ENCODE measurements at places on chromosomes 2 and 18. TPM values are rescaled to one million over a fixed set of nuclear protein-coding genes. Genes with fewer than 3 reads are reported as not detected.

Gene RAX
- not detected for total RNA-seq

Gene ALPG
- total RNA-seq: not detected

Gene SLC8A1
- 1.3 TPM for total RNA-seq

Gene NCKAP5
- 0.15 TPM for total RNA-seq

Gene RNASEH1
- 24.8 TPM for total RNA-seq

DNA sequence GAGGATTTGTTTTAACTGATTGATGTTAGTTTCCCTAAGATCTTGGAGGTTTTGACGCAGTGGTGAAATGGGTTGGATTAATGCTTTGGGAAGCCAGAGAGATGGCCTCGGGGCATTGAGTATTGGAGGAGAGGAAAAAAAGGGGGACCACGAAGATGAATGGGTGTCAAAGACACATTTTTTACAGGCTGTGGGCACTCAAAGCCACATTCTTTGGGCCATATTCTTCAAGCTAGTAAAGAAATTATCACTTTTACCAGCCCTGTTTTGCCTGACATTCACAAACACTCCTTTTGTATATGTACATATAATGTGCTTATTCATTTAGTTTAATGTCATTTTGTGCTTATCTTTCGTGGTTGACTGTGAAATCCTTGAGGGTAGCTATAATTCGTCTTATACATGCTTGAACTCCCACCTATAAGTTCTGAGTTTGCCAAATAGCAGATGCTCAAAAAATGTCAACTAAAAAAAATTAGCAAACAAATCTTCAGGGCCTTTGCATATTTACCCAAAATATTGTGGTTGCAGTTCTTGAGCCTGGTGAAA, 146.3 kb downstream of the ARL6IP6 start:
- H3K4me1 ChIP-seq: no peaks in the 10 kb centered on the region
- H3K27me3 ChIP-seq: no peaks in the 10 kb centered on the region
- no peak for DNase-seq
- H3K27ac ChIP-seq: no peak overlapping the region

- no peak overlapping the region for H3K27ac ChIP-seq
- H3K36me3 ChIP-seq: no peaks in the 10 kb centered on the region
- no peaks in the 10 kb centered on the region for H3K27me3 ChIP-seq
- H3K4me3 ChIP-seq: no peak overlapping the region
These were observed 27.6 kb downstream of the GALNT3 start for GRCh38 chr2:165766326-165766927.

- no peak overlapping the region for H3K27ac ChIP-seq
- no peak for DNase-seq
- H3K4me3 ChIP-seq: no peak overlapping the region
- H3K4me1 ChIP-seq: no peaks in the 10 kb centered on the region
- H3K36me3 ChIP-seq: no peaks in the 10 kb centered on the region
- no peaks in the 10 kb centered on the region for H3K27me3 ChIP-seq
These were observed 742.6 kb upstream of the HS6ST1 start for GRCh38 chr2:129061069-129061768.

DNA sequence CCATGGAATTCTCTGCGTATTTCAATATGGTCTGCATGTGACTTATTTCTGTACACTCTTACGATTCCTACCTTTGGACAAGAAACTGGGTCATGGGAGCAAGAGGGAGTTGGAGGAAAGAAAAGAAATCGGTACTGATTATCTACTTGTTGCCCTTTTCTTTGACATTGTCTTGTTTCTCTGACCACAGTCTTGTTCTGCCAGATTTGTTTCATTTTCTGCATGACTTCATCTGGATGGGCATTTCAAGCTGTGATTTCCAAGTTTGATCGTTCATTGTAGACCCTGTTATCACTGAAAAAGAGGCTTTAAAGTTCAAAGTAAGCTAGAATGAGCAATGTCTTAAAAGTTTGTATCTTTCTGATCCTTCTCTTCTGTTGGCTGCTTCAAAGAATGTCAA, 2186.3 kb upstream of the CELF4 start:
- no peaks in the 10 kb centered on the region for H3K4me1 ChIP-seq
- H3K27ac ChIP-seq: no peak overlapping the region
- H3K4me3 ChIP-seq: no peak overlapping the region
- H3K27me3 ChIP-seq: no peaks in the 10 kb centered on the region

GRCh38 chr2:217166241-217166850, 306.5 kb upstream of the TNP1 start:
- no peak overlapping the region for H3K4me3 ChIP-seq
- H3K4me1 ChIP-seq: peaks cover 16% of the 10 kb centered on the region
- H3K27ac ChIP-seq: no peak overlapping the region

GRCh38 chr2:226973816-226974215, 138.0 kb downstream of the RHBDD1 start:
- H3K27me3 ChIP-seq: no peaks in the 10 kb centered on the region
- H3K36me3 ChIP-seq: no peaks in the 10 kb centered on the region
- DNase-seq: no peak
- no peak overlapping the region for H3K4me3 ChIP-seq

DNA sequence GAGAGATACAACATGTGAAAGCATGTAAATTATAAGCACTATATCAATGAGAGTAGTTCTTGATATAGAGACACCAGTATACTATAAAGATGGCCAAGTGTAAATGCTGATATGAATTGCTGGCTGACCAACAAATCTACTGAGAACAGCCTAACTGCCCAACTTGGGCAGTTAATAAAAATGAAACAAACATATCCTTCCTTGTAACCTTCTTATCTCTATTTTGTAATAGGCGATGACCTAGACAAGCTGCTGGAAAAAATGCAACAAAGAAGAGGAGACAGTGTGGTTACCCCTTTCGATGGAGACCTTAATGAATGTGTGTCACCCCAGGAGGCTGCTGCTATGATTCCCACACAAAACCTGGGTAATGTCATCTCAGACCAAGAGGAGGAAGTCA, 148.7 kb downstream of the ESCO1 start:
- H3K36me3 ChIP-seq: no peaks in the 10 kb centered on the region
- H3K4me3 ChIP-seq: no peak overlapping the region
- no peaks in the 10 kb centered on the region for H3K27me3 ChIP-seq

GRCh38 chr2:128069769-128070168, 21.2 kb upstream of the UGGT1 start:
- H3K4me1 ChIP-seq: no peaks in the 10 kb centered on the region
- no peaks in the 10 kb centered on the region for H3K27me3 ChIP-seq
- no peaks in the 10 kb centered on the region for H3K36me3 ChIP-seq
- no peak for DNase-seq
- no peak overlapping the region for H3K4me3 ChIP-seq

GRCh38 chr18:74248595-74248994, 43.2 kb downstream of the CYB5A start:
- no peaks in the 10 kb centered on the region for H3K27me3 ChIP-seq
- no peaks in the 10 kb centered on the region for H3K4me1 ChIP-seq
- no peaks in the 10 kb centered on the region for H3K36me3 ChIP-seq
- no peak overlapping the region for H3K4me3 ChIP-seq
- H3K27ac ChIP-seq: no peak overlapping the region
- DNase-seq: no peak

- H3K36me3 ChIP-seq: no peaks in the 10 kb centered on the region
These were observed 46.9 kb upstream of the TEX51 start for GRCh38 chr2:126851756-126852155.

- H3K27me3 ChIP-seq: no peaks in the 10 kb centered on the region
- DNase-seq: no peak
- H3K27ac ChIP-seq: no peak overlapping the region
- no peak overlapping the region for H3K4me3 ChIP-seq
These were observed 76.8 kb downstream of the LYPD1 start for GRCh38 chr2:132593171-132593570.

DNA sequence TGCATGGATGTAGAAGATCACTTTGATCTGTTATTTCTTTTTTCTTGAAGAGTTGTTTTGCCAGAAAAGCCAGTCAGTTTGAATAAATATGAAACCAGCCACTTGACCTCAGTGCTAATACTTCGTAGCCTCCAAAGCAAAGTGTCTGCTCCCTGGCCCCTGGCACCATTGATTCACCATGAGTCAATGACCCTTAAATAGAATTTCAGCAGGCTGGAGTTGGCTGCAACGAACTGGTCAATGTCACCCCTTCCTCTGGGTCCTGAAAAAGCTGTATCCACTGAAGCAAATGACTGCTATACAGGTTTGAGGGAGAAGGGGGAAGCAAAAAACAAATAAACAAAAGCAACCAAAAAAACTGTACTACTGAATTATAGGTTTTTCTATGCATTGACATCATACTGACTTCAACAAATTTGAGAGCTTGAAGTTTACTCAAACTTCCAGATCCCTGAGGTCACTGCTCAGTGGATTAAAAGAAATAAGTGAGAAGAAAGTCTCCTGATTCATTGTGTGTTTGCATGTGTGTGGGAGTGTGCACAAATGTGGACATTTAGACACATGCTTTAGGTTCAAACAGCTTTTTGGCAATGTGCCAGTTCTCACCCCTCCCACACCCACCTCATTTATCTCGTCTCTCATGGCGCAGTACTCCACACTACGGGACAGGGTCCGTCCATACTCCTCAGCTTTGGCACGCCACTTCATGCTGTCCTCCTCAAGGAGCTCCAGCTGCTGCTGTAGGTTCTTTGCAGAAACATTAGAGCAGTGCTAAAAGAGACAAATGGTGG, 58.1 kb upstream of the TTN start:
- peak overlapping the region; percentile 3 for H3K4me3 ChIP-seq
- H3K4me1 ChIP-seq: peaks cover 61% of the 10 kb centered on the region
- DNase-seq: peak; percentile 85
- no peaks in the 10 kb centered on the region for H3K36me3 ChIP-seq
- no peaks in the 10 kb centered on the region for H3K27me3 ChIP-seq
- peak overlapping the region; percentile 96 for H3K27ac ChIP-seq

All from gastrocnemius medialis (tissue), 4 donors.